Activated CD4-positive, alpha-beta T cell treated with anti-CD3 and anti-CD28 coated beads, Interleukin-10, Interleukin-2, amounts not matched to agents 100 ng/mL and 50 ng/mL, durations not matched to agents 16 hours and 8 hours (primary cell): ENCODE measurements at places on chromosomes 5 and 9.

DNA sequence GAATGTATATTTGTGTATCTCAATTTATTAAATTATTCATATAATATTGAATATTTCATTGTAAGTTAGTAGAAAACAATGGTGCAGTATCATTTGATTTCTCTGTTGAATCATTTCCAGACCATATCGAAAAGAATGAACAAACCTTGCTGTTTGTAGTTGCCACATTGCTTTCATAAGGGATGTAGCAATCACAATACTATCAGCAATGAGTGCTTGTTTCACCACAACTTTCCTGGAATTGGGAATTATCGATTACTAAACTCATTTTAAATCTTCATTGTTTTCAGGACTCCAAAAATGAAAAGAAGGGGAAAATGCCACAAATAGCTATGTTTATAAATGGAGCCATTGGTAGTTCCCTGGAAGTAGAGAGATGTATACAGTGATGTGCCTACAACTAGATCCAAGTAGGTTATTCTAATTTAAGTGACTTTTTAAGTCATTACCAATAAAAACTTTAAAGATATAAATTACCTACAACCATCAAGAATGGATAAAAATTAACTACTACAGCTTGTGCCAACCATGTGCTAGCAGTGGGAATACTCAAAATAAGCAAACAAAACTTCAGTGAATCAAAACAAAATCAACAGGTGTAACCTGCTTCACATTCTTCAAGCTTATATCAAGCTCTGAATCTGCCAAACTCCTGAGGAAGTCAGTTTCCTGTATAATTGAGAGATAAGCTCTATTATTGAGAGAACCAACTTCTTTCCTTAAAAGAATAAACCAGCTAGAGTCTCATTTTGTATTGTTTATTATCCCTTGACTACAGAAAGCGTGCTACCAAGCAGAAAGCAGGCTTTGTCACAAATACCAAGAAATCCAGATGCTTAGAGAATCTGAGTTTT, 358.6 kb downstream of the ADGRV1 start:
- no peak for DNase-seq

DNA sequence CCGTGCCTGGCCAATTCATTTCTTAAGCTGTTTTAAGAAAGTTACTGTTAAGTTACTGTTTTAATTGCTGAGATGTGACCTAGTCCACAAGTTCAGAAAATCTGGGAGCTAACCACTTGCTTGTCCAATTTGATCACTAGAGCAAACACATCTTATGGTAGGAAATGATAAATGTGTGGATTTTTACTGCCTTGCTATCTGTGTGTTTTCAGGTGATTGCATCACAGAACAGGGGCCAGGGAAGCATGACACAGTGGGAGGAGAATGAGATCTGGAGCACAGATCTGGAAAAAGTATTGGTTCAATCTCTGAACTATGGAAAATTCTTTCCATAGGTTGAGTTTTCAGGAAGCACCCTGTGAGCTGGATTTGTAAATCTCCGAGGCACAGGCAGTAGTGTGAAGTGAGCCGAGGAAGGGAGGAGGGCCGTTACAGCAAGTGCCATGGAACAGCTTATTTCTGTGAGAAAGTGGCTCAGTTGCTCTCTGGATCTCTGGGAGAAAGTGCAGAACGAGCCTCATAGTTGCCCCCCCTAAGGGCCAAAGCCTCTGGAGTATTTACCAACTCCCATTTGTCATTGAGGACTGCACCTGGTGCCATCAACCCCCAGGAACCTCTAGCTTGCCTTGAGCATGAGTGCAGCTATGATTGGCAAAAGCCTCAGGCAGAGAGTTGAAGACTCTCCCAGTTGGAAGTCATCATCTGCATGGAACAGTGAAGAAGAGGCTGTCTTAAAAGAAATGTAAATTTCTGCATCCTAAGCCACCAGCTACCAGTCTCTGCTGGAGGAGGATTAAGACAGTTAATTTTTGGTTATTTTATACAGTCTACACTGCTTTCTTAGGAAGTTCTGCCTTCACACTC, 161.8 kb upstream of the CLINT1 start:
- no peak for DNase-seq

DNA sequence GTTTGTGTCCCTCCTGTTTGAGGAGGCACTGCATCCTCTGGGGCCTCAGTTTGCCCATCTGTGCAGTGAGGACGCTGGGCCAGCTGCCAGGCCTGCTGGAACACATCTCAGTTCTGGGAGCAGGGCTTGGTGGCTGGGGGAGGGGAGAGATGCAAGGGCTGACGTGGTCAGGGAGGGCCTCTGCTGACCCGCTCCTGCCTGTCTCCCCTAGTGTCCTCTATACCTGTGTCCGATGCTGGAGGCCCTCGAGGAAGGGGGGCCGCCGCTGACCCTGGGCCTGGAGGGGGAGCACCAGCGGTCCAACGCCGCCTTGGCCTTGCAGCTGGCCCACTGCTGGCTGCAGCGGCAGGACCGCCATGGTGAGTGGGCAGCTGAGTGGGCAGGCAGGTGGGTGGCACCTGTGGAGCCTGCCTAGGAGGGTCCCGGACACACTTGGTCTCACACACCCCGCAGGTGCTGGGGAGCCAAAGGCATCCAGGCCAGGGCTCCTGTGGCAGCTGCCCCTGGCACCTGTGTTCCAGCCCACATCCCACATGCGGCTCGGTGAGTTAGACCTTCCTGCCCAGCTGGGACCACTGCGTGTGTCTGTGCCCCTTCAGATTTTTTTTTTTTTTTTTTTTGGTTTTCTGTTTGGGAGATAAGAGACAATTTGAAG, 5.8 kb downstream of the FPGS start:
- no peak for DNase-seq

DNA sequence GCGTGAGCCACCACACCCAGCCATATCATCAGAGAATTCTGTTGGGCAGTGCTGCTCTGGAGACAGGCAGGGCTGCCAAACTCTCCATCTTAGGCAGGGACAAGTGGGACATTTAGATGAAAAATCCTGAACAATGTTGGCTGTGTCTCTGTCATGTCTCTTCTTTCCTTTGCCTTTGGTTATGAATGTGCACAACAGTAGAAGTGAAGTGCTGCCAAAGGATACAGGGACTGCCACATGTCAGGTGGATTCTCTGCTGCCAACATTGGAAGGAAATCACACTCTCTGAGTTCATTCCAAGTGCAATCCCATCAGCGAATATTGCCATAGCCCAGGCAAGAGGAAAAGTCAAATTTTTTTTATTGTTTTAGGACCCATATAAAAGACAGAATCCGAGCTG, 348.8 kb downstream of the TRPM3 start:
- DNase-seq = no peak

GRCh38 chr5:42513246-42513645, 90.0 kb downstream of the GHR start:
- no peak for DNase-seq

GRCh38 chr5:151180291-151180690, 22.7 kb upstream of the ANXA6 start:
- DNase-seq = no peak

DNA sequence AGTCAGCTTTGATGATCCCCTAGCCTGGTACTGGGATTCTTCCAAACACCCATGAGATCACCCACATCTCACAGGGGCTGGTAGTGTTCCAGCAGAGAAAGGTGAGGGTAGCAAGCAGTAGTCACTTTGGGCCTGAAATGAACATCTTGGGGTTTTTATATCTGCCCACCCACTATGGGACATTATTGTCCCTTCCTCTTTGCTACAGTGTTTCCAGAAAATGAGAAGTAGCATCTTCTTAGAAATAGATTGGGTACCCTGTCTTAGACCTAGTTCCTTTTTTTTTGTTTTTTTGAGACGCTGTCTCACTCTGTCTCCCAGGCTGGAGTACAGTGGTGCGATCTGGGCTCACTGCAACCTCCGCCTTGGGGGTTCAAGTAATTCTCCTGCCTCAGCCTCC, 249.2 kb upstream of the ANKRD55 start:
- no peak for DNase-seq

DNA sequence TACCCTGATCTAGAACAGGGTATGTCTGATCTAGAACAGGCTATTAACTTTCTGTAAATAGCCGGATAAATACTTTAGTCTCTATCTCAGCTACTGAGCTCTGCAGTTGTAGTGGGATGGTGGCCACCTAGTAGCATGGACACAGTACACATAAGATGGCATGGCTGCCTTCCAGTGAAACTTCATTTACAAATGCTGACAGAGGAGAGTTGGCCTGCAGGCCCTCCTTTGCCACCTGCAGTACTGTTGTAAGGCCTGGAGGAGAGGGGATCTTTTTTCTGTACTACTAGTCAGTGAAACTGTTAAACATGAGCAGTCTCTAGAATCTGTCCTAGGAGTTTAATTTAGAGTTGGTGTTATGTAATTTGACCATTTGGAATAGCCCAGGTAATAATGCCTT, 86.0 kb downstream of the TRIO start:
- no peak for DNase-seq

DNA sequence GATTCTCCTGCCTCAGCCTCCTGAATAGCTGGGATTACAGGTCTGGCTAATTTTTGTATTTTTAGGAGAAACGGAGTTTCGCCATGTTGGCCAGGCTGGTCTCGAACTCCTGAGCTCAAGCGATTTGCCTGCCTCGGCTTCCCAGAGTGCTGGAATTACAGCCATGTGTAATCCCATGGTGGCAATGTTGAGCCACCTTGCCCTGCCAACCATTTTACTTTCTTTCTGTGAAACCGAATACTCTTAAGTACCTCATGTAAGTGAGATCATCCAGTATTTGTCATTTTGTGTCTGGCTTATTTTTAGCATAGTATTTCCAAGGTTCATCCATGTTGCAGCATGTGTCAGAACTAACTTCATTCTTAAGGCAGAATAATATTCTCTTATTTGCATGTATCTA, 8.2 kb downstream of the PRRC2B start:
- no peak for DNase-seq
